Stimulated activated CD4-positive, alpha-beta T cell treated with anti-CD3 and anti-CD28 coated beads, Interleukin-1b, Interleukin-23, amount 100 ng/mL, for 24 hours (primary cell): ENCODE measurements at places on chromosomes 5 and 9.

- no peak for DNase-seq
Measured at GRCh38 chr5:130189961-130190360, 285.7 kb downstream of the CHSY3 start.

GRCh38 chr5:131863700-131864099 is 66.9 kb upstream of the FNIP1 start:
- DNase-seq, result no peak

GRCh38 chr5:116771466-116772151 is 197.0 kb upstream of the SEMA6A start:
- no peak for DNase-seq

GRCh38 chr9:129731477-129732085 is 21.3 kb downstream of the PTGES start:
- DNase-seq, result no peak

DNA sequence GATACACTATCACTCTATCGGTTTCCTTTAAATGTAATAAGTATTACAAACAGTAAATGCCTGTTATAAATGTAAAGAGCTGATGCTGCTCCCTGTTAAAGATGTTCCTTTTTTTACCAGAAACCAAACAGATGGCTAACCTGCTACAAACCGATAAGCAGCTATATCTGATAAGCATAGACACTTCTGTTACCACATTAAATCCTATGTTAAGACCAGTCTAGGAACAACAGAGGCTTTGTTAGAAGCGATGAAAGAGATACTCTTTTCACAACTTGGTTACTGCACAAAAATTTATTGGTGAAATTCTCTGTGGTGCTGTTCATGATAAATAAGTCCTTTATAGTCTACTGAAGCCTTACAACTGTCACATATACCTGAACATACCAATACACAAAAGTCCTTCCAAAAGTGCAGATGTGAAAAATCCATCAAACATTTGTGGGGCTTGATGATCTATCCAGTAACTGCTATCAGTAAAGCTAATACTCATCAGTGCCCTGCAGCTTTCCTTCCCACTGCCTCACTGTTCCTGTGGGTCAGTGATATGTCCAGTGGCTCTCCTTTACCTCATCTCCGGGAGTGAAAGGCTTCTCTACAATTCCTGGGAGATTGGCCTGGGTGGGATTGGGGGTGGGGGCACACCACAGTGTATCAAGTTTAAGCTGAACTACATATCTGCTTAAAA is 25.8 kb upstream of the PRXL2C start:
- DNase-seq, result no peak

- DNase-seq, result no peak
Measured at GRCh38 chr5:109703829-109704228, 14.1 kb downstream of the MAN2A1 start.
